ENCODE measurements at places on chromosomes 3 and 15. TPM values are rescaled to one million over a fixed set of nuclear protein-coding genes. Genes with fewer than 3 reads are reported as not detected.

GRCh38 chr3:144380849-144381248 lies 409.2 kb downstream of the DIPK2A start:
- no peak for DNase-seq

The DZIP1L gene
- total RNA-seq, result 0.37 TPM

The ITPKA gene
- total RNA-seq, result not detected

- DNase-seq, result no peak
Observed at GRCh38 chr15:77981281-77982126, 96.0 kb downstream of the TBC1D2B start.

DNA sequence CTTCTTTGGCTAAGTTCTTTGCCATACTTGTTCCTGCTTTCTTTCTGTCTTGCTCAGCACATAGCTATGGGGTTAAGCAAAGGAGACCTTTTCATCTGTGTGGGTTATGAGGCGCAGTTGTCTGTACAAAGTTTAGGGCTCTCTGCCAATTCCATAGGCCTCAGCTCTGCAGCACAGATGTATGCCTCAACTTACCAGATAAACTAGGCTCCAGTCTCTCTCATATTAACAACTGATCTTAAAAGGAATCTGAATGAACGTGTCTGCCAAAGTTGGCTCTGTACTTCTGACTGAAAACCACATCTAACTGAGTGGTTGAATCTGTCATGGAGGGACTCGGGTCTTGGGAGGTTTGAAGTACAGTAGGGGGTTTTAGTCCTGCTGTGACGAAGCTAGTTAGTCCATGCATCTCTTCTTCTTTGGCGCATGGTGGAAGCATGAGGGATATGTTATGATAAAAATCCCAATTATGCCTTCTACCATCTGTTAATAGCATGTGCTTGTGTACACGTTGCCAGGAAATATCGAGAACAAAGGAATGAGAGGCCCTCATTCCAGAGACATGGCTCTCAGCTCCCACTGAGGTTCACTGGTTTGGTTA lies 114.6 kb upstream of the TSC22D2 start:
- DNase-seq, result no peak

The TPM1 gene
- total RNA-seq, result 4.5 TPM

DNA sequence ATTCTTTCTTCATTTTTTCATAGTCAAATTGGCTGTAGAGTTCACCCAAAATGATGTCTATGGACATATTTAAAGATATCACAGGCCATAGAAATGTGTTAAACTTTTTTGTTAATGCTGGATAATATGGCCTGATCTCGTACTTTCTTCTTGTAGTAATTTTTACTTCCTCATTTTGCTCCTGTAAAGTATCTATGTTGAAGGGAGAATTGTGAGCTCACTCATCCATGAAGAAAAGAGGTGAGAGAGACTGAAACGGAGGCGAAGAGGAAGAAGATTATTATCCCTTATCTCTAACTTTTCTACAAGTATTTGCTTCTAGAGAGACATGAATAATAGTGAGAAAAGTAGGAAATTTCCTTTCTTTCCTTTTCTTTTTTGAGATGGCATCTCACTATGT lies 613.8 kb upstream of the TBL1XR1 start:
- no peak for DNase-seq

DNA sequence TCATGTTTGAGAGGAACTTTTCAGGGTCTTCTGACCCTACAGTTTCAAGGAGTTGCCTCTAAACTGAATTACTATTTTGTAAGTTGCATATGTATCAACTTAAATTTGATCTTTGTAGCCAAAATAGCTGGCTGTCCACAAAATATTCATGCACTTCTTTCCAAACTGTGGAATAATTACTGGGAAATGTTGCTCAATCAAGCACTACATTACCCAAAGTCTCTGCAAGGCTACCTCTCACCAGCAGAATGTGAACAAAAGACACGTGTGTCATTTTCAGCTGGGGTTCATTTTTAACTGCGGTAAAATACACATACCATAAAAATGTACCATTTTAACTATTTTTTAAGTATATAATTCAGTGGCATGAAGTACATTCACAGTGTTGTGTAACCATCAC lies 320.4 kb downstream of the CTNNB1 start:
- DNase-seq, result no peak

- DNase-seq, result no peak
Observed at GRCh38 chr3:25582242-25582641, 82.5 kb downstream of the TOP2B start.
